NCI-H1105 treated with DMSO at 0.1 percent for 48 hours (cell line): ENCODE measurements at places on chromosomes 12 and 14.
A peak's percentile ranks its signal among the peaks of the same experiment; 100 is the strongest.

DNA sequence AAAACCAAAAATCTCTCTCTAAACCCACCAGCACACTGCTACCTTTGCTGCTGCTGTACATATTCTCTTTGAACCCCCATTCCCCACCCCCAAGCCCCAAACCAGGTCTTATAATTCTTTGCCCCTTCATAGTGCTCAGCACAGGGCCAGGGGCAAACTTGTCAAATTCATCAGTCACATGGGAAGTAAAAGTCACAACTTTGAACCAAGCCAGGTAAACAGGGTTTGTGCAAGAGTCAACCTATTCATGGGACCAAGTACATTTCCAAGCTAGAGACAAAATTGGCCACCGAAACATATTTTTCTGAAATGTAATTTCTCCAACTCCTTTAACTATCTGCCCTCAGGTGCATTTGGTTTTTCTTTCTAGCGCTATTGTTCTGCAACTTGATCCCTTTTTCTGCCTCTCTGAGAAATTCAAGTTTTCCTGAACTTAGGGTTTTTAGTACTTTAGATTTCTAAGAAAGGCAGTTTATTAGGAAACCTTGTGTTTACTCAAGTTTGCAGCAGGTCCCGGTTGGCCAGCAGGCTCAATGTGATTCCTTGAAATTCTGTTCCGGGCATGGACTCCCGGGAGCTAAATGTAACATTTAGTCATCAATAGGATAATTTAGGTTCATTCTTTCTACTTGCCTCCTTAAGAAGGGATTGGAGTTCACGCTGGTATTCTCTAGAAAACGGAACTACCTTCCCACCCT, 230.5 kb downstream of the EFCAB11 start:
- DNase-seq: no peak

DNA sequence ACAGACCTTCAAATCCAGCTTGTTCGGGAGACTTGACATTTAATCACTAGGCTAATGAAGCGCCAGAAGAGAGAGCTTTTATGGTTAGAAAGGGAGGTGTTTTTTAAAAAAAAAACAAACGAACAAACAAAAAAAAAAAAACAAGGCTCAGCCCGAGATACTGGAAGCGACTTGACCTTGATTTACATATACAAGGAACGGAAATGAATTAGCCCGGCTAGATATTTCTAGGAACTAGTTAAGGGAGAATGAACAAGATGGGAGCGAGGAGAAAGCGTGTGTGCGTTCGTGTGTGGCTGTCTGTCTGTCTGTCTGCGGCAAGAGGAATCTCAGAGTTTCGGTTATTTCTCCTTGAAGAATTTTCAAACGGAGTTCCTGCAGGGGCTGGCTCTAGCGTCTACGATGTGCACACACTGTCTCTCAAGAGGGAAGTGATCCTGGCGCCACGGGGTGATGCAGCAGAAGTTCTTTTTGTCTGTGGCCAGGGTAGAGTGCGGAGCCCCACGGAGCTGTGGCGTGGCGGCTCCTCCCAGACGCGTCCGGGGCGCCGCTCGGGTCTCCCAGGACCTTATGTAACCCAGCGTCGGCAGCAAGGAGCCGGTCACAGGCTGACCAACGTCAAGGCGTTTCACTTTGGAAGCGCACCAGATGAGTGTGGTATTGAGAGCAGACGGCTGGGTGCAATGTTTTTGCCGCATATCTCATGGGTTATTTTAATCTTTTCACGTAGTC, 18.8 kb downstream of the SOCS2 start:
- peak; percentile 29 for DNase-seq

DNA sequence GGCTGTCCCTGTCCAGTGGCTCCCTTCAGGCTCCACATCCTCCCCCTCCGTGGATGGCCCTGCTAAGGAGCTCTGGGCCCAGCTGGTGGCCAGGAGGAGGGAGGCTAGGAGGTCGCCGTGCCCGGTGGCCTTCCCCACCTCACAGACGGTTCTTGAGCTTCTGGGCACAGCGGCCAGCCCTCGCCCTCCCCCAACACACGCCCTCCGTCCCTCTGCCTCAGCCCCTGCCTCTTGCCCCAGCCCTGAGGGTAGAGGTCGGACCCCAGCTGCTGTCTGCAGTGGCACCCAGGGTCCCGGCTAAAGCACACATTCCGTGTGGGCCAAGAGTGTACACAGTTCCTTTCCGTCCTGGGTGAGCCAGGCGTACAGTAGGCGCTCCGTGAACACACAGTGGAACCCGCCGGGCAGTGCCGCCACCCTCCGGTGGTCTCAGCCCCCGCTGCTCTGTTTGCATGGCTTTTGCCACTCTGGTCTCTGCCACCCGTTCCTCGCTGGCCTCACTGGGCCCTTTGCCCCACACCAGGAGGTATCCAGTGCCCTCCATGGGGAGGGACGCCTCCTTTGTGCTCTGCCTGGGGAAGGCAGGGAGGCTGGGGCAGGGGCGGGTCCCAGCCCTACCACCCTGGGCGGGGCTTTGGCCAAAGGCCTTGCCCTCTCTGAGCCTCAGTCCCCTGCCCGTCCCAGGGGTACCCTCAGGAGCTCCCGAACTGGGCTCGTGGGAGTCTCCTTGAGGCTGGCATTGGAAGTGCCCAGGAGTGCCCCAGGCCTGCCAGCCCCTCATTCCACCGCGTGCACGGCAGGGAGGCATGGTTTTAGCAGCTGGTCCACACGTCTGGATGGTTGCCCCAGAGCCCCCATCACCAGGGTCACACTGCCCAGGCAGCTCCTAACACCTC, 13.0 kb downstream of the TRMT61A start:
- no peak for DNase-seq

- no peak for DNase-seq
These were observed at the start of gene NOS1 for GRCh38 chr12:117361347-117361751. NOS1 (minus strand) TSS chr12:117361626; CDS start chr12:117331069, 30,557 bp downstream.

- no peak for DNase-seq
These were observed 6.1 kb upstream of the FGF6 start for GRCh38 chr12:4451694-4452093.

DNA sequence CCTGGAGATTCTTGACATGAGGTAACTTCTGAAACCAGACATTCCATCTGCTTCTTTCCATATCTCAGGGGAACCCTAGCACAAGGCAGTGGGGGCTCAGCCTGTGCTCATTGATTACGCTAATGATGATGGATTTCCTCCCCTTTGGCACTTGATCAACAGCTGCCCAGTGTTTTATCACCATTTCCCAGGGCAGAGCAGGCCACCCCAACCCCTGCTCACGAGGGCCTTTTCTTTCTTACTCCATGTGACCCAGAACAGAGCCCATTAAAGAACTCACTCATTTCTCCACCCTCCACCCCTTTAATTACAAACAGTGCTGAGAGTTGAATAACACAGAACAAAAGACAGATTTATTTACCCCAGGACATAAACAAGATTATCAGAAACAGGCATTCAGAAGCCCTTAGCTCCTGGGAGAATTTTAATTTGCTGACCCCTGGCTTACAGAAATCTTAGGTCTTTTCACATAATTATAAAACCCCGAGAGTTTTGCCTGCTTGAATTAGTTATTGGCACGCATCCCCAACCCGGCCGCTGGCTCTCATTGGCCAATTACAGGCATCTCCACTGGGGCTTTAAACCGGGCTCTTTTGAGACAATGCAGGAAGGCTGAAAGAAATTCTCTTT, 32.0 kb upstream of the CCDC60 start:
- DNase-seq: peak; percentile 14
